ENCODE measurements at places on chromosomes 7 and 10. TPM values are rescaled to one million over a fixed set of nuclear protein-coding genes. Genes with fewer than 3 reads are reported as not detected.

DNA sequence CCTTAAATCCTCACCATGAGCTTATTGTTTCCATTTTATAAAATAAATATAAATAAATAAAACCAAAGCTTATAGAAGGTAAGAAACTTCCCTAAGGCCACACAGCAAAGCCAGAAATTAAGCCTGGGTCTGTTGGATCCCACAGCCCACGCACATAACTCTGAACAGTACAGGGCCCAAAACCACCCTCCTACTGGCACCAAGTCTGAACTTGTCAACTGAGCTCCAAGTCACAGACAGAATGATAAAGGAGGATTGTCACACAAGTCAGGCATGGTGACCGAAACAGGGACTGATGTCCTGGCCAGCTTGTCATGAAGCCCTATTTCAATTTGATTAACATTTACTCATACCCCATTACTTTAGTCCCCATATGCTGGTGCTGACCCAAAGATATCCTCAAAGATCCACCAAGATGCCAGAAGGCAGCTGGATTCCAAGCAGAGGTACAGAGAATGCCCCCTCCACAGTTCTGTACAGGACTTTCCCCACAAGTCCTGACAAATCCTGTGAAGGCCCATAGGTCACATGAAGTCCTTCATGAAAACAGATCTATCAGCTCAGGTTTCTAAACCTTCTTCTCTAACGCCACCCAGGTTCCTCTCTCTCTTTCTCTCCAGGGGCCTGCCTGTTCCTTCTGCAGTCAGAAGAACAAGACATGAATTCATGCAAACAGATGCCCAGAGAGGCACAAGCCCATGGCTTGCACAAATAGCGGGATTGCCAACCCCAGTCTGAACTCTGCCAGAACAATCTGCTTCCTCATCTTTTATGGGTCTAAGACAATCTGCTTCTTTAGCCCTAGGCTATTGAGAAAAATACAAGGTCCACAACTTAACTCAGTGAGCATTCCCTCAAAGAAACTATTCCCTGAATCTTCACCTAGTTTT is 60.9 kb downstream of the GLI3 start:
- no peak for DNase-seq

DNA sequence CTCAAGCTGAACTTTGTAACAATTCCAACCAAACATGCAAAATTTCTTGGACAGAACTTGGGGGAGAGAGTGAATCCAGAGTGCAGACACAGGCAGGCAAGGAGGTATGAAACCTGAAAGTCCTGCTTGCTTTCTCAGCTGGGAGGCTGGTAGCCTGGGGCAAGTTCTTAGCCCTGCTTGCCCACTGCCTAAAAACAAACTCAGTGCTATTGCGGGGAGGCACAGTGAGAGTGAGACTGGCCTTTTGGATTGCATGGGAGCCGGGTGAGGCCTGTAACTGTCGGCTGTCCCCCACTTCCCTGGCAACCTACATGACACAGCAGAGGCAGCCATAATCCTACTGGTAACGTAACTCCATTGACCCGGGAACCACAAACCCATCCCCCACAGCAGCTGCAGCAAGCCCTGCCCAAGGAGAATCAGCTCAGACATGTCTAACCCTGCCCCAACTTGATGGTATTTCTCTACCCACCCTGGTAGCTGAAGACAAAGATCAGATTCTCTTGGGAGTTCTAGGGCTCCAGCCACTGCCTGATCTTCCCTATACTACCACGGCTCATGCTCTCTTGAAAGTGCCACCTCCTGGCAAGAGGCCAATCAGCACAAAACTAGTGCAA is 663.6 kb downstream of the GRM8 start:
- no peak for DNase-seq

DNA sequence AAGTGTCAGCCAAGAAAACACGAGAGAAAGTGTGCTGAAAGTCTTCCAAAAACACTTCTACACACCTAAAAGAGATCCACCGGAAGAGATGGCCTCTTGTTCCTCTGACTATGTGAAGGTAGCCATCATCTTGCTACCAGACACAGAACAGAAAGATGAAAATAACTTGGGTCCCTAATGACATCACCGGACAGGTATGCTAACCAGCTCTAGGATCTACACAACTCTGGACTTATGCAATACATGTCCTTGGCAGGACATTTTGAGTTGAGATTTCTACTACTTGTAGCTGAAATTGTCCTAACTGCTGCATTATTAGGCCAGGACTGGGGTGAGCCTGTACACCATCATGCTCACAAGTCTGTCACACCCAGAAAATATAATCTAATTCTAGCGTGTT is 358.7 kb downstream of the ELMO1 start:
- DNase-seq, result no peak

GRCh38 chr7:137903382-137904169 is 56.8 kb upstream of the DGKI start:
- DNase-seq, result no peak

GRCh38 chr7:12709726-12710502 is 22.5 kb downstream of the ARL4A start:
- no peak for DNase-seq

- no peak for DNase-seq
These were observed 61.3 kb downstream of the DNAH11 start for GRCh38 chr7:21603972-21604749.

DNA sequence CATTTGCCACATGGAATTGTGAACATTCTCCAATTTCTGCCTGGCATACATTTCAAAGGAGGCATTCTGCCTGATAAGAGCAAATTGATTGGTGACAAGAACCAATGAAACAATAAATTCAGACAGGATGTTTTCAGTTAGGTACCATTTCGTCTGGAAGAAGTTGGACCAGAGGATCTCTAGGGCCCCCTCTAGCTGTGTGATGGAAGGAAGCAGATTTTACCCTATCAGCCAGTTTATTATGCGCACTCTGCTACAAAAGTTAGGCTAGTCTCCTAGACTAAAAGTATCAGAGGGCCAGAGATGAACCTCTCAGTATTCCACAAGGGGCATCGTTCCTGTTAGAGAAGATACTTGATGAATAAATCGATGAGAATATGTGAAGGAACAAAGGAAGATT is 118.0 kb downstream of the BUB3 start:
- DNase-seq, result no peak

DNA sequence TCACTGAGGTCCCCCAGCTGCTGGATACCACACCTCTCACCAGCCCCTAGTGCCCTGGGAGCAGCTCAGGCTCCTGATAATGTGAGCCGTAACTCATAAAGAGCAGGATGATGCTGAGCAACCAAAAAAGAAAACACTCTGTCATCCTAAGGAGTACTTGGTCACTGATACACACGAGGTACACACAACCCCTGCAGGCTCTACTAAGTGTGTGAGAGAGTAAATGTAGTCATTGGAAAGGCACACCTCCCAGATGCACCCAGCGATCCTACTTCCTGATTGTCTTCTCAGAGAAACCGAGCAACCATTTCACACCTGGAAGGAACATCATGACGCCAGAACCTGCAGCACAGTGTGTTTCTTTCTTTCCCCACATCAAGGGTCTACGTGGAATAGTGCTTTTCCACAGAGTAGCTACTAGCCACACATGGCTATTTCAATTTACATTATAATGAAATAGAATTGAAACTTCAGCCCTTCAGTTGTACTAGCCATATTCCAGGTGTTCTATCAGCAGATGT is 34.2 kb downstream of the FIGNL1 start:
- no peak for DNase-seq

The LIPJ gene
- 0.10 TPM for polyA plus RNA-seq

The CRHR2 gene
- polyA plus RNA-seq, result not detected

The DNA2 gene
- polyA plus RNA-seq, result 9.7 TPM
